ENCODE measurements at places on chromosomes 12 and 14. TPM values are rescaled to one million over a fixed set of nuclear protein-coding genes. Genes with fewer than 3 reads are reported as not detected.

Gene LRRK2
- not detected for total RNA-seq

Gene KRT2
- total RNA-seq, result not detected

Gene SLC16A7
- total RNA-seq, result 43.7 TPM

Gene SERPINA1
- total RNA-seq, result 0.59 TPM

Gene PTGER2
- total RNA-seq, result 66.7 TPM

Gene P2RX2
- total RNA-seq, result not detected

Gene FGF6
- total RNA-seq, result not detected

Gene CCDC59
- 102 TPM for total RNA-seq

Gene CCDC38
- total RNA-seq, result not detected

Gene GLI1
- 1.2 TPM for total RNA-seq

Gene NFATC4
- not detected for total RNA-seq
